ENCODE measurements at places on chromosomes 11 and 22.
A peak's percentile ranks its signal among the peaks of the same experiment; 100 is the strongest.

GRCh38 chr11:125925247-125925740 lies 20.6 kb upstream of the VSIG10L2 start:
- no peak for DNase-seq

GRCh38 chr11:61162092-61162941 lies 1.1 kb upstream of the VPS37C start:
- no peak for DNase-seq

DNA sequence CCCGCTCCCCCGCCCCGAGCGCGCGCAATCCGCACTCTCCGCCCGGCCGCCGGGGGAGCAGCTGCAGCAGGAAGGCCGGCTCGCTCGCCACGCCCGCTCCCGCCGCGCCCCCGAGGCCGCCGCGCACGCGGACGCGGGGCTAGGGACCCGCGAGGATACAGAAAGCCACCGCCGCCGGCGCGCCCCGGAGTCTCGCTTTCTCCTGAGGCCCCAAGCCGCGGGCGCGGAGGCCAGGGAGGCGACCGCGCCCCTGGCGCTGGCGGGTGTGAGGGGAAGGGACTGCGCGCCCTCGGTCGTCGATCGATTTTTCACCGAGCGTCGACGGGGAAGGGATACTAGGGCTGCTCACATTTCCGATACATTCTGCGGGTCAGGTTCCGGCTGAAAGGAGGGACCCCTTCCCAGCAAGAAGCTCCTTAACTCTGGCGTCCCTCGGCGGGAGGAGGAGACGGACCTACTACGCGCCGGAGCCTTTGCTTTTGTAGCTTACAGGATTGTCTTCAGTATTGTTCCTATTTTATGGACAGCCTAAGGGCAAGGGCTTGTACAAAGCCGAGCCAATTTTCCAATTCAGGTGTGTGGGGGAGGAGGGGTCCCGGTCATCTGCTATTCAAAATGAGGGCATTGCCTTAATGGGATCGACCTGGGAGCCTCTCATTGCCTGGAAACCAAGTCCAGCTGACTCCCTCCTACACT lies 416 bp upstream of the GAB2 start:
- peak; percentile 58 for DNase-seq

- DNase-seq: no peak
Observed at GRCh38 chr22:42515896-42516295, 3.7 kb downstream of the RRP7A start.

DNA sequence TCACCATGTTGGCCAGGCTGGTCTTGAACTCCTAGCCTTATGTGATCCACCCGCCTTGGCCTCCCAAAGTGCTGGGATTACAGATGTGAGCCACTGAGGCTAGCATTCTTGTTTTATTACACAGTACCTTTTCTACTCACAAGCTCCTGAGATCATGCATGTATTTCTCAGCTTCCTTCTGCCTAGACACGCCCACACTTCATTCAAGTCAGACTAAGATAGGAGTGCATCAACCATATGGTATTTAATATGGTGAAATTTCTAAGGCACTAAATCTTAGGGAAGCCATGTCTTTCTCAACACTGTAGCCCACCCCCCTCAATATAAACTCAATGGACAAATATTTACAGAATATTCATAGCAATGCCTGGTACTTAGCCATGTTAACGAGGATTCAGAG lies 62.1 kb downstream of the SLC25A17 start:
- no peak for DNase-seq

- DNase-seq: no peak
Observed at GRCh38 chr11:128890543-128891368, at the start of gene KCNJ5. TSS of gene KCNJ5 (plus strand) at chr11:128891356. CDS start at chr11:128911274, 19,918 bp downstream.

DNA sequence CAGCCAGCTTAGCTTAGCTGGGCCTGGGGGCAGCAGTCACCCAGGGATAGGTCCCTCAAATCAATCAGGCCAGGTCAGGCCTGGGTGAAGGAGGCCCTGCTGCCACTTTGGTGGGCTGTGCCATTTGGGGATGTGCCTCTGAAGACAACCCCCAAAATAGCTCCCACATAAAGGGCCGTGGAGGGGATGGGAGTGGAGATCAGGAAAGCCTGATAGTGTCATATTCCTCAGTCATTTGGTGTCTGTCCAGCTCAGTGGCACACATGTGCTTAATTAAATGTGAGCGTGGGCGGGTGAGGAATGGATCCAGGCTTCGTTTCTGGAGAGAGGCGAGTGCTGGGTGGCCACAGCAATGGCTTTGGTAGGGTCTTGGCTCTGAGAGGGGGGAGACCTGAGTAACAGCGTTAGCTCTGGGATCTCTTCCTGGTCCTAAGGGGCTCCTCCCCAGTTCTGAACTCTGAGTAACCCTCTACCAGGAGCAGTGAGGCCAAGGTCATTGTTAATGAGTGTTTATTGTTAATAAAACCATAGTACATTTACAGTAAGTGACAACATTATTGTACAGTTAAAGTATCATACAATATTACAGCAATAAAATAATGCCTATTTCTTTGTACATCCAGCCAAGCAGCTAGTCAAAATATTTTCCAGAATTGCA lies 45.2 kb downstream of the NAT10 start:
- no peak for DNase-seq

Data from lower leg skin (tissue), 4 donors.